Endothelial cell (in vitro differentiated cells): ENCODE measurements at places on chromosomes 6 and 20. TPM values are rescaled to one million over a fixed set of nuclear protein-coding genes. Genes with fewer than 3 reads are reported as not detected.

RHAG gene
- 0.46 TPM for total RNA-seq

THEMIS gene
- not detected for total RNA-seq

TCF21 gene
- total RNA-seq = not detected

SLC17A1 gene
- total RNA-seq = not detected

SAMHD1 gene
- total RNA-seq = 58.1 TPM

RPP21 gene
- total RNA-seq = 35.2 TPM

DNA sequence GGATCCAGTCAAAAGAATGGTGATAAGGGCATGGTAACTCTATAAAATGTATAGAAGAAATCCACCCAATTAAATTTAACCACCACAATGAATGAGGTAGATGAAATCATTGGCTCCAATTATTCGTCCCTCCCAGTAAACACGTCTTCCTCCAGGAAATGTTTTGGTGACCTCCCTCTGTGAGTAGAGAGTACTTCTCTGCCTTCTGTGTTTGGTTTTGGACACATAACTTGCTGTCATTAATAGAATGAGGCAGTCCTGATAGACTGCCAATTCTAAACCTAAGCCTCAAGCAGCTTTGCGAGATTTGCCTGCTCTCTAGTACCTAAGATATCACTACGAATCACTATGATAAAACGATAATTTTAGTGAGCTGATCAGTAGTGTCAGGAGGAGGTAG, 632.8 kb downstream of the HDGFL1 start:
- no peaks in the 10 kb centered on the region for H3K36me3 ChIP-seq
- DNase-seq = no peak
- no peaks in the 10 kb centered on the region for H3K27me3 ChIP-seq
- no peak overlapping the region for H3K27ac ChIP-seq
- no peaks in the 10 kb centered on the region for H3K4me1 ChIP-seq

GRCh38 chr20:4836935-4837334, 115.2 kb downstream of the PRND start:
- H3K4me1 ChIP-seq = peaks cover 20% of the 10 kb centered on the region
- no peak overlapping the region for H3K4me3 ChIP-seq
- peak overlapping the region; percentile 41 for H3K27ac ChIP-seq
- H3K27me3 ChIP-seq = no peaks in the 10 kb centered on the region
- peaks cover 9% of the 10 kb centered on the region for H3K36me3 ChIP-seq

DNA sequence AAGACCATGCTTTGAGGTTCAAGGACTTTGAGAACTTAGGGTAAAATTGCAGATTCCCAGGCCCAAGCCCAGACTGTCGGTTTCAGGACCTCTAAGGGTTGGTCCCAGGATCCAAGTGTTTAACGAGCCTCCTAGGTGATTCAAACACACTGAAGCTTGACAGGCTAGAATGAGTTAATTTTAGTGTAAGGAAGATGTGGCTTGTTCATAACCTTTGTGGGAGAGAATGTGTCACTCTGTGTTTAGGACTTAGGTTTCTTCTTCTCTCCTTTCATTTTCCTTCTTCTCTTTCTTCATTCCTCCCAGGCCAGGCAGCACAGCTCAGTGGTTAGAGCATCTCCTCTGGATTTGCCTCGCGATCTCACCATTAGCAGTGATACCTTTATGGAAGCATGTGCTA, 104.8 kb upstream of the KCNG1 start:
- DNase-seq = no peak
- no peaks in the 10 kb centered on the region for H3K4me1 ChIP-seq
- H3K27me3 ChIP-seq = peaks cover 4% of the 10 kb centered on the region
- no peak overlapping the region for H3K4me3 ChIP-seq

DNA sequence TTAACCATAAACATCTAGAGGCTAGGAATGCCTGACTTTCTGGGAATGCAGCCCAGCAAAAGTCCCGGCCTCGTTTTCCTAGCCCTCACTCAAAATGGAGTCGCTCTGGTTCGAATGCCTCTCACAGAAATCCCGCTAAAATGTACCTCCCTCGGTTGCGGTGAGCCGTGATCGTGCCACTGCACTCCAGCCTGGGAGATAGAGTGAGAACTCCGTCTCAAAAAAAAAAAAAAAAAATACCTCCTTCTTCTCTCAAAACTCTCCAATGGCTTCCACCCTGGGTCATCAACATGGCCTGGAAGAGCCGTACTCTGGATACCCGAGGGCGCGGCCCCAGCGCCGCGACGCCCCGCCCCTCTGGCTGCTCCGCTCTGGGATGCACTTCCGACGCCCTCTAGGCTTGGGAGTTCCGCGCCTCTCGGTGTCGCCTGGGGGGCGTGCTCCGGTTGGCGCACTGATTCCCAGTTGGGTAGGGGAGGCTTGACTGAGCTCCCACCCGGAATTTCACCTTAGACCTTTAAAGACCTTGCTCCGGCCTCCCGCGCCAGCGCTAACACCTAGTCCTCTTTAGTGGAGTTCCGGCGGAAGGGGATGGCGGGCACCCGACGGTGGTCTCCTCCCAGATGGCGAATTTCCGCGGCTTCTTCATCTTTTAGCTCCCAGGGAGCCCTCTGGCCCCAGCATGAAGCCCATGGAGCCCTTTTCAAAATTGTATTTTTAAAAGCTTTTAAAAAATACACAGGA, 12.3 kb downstream of the HMGN4 start:
- peaks cover 3% of the 10 kb centered on the region for H3K27me3 ChIP-seq
- no peak overlapping the region for H3K27ac ChIP-seq
- H3K36me3 ChIP-seq = no peaks in the 10 kb centered on the region

GRCh38 chr6:4401408-4402368, 266.3 kb upstream of the ECI2 start:
- H3K4me3 ChIP-seq = no peak overlapping the region
- H3K36me3 ChIP-seq = no peaks in the 10 kb centered on the region
- no peak for DNase-seq
- H3K27me3 ChIP-seq = peaks cover 9% of the 10 kb centered on the region

- no peaks in the 10 kb centered on the region for H3K36me3 ChIP-seq
- H3K27ac ChIP-seq = no peak overlapping the region
- no peak overlapping the region for H3K4me3 ChIP-seq
- peaks cover 4% of the 10 kb centered on the region for H3K27me3 ChIP-seq
These were observed 128.8 kb upstream of the QKI start for GRCh38 chr6:163285691-163286090.

DNA sequence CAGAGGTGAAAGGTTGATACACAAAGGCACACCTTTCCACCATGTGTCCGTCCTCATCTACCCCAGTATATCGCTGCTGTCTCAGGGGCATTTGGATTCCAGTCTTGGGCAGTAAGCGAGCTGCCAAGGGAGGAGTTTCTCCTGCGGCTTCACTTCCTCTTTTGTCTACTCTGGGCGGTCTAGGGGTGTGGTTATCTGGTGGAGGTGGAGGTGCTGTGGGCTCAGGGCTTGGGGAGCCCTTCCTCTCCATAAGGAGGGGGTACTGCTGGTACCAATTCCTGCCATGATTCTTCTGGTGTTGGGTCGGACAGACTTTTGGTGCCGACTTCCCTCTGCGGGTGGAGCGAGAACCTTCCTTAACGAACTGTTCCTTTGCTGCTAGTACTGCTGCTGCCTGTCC, 31.9 kb upstream of the FABP7 start:
- peaks cover 2% of the 10 kb centered on the region for H3K27me3 ChIP-seq
- H3K36me3 ChIP-seq = peaks cover 3% of the 10 kb centered on the region
- H3K4me1 ChIP-seq = no peaks in the 10 kb centered on the region
- DNase-seq = no peak

GRCh38 chr6:119276211-119276610, 73.3 kb downstream of the MAN1A1 start:
- H3K36me3 ChIP-seq = peaks cover 8% of the 10 kb centered on the region
- H3K27me3 ChIP-seq = peaks cover under 1% of the 10 kb centered on the region
- no peak for DNase-seq
- no peak overlapping the region for H3K27ac ChIP-seq
- peaks cover 15% of the 10 kb centered on the region for H3K4me1 ChIP-seq
- H3K4me3 ChIP-seq = no peak overlapping the region

DNA sequence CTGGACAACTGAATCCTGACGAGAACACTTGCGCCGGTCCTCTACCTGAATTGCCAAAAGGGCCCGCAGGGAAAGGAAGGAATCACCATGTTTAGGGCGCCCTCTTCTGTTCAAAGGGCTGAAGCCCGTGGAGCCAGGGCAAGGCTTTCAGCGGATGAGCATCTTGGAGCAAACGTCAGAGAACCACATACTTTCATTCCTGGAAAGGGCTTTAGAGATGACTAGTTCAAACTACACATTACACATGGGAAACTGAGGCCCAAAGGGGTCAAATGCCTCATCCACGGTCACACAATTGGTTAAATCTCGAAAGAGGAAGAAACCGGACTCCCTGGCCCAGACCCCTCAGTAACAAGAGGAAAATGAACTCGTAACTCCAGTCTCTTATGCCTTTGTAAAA, 11.5 kb upstream of the ZNF133 start:
- no peaks in the 10 kb centered on the region for H3K36me3 ChIP-seq
- H3K4me1 ChIP-seq = peaks cover 6% of the 10 kb centered on the region
- H3K4me3 ChIP-seq = no peak overlapping the region
- H3K27me3 ChIP-seq = no peaks in the 10 kb centered on the region

GRCh38 chr6:43988801-43989200, 138.5 kb downstream of the MRPL14 start:
- no peak overlapping the region for H3K27ac ChIP-seq
- no peaks in the 10 kb centered on the region for H3K36me3 ChIP-seq
- no peaks in the 10 kb centered on the region for H3K27me3 ChIP-seq
- no peaks in the 10 kb centered on the region for H3K4me1 ChIP-seq
- H3K4me3 ChIP-seq = no peak overlapping the region
